ENCODE measurements at places on chromosomes 5 and 9.

GRCh38 chr5:169997798-169998197, 17.5 kb upstream of the INSYN2B start:
- no peak for DNase-seq

DNA sequence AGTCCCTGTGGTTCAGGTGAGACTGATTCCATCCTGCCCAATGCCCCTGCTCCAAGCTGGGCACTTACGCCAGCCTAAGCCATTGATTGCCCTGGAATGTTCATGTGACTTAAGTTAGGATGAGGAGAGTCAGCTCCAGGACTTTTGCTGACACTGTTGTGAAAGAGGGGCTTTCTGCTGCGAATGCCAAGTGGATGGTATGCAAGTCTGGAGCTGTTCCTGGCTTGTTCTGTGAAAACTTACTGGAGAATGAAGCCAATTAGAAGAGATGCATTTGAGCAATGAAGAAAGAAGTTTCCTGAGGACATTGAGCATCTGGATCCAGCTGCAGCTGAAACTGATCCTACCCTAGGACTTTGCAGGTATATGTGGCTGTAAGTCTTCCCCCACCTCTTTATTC, 61.2 kb upstream of the ZFR start:
- DNase-seq: peak; percentile 73

GRCh38 chr9:127983847-127984289, 3.1 kb upstream of the EEIG1 start:
- DNase-seq: no peak

GRCh38 chr5:67639976-67640375, 443.4 kb upstream of the CD180 start:
- DNase-seq: no peak

GRCh38 chr5:179840321-179840720, 18.3 kb downstream of the MRNIP start:
- DNase-seq: no peak

DNA sequence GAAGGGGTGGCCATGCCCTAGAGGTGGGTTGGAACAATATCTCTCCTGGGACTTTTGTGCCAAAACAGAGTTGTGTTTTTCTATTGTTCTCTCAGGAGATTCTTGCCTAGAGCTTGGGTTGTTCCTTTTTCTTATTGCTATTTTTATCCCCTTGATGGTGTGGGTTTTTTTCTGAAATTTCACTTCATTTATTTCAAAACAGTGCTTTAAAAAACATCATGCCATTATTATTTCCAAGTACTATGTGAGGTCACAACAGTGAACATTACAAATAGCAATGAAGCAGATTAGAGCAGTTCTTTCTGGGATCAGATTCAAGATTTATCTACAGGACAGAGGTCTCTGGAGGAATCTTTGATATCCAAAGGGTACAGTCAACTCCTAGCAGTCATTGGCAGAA, 76.6 kb downstream of the ACTBL2 start:
- no peak for DNase-seq

DNA sequence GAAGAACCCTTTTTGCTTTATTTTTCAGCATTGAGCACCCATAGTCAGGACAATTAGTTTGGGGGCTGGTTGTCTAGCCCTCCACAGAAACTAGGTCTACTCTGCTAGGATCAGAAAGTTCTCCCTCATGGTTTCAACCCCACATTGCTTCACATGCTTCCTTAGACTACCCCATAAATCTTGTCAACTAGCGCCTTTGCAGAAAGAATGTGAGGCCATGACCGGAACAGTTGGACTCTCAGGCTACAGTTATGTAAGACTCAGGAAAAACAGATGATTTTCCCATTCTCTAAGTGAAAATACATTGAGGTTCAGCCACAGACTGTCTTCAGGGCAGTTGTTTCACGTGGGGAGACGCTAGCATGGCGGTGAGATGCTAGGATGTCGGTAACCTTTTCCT, 255.6 kb downstream of the NR3C1 start:
- no peak for DNase-seq

DNA sequence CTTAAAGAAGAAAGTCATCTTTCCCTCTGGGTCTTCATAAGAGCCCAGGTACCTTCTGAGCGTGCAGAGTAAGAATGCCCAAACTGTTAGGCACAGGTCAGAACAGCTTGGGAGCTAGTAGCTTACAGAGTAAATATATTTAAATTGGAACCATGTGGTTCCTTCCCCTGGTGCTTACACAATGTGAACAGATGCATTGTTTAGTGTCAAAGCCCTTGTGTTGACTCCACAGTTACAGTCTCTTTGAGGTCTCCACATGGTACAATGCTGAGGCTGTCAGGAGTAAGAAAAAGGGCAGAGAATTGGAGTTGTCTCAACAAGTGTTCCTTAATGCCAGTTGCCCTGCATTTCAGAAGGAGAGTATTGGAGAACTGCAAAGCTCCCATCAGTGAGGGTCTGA, 188.5 kb downstream of the PAPPA start:
- no peak for DNase-seq

Data from GM23248 (cell line).